BJ (cell line): ENCODE measurements at places on chromosomes 13 and 19. TPM values are rescaled to one million over a fixed set of nuclear protein-coding genes. Genes with fewer than 3 reads are reported as not detected.

GRCh38 chr19:31290931-31291590, 58.2 kb downstream of the TSHZ3 start:
- no peak for DNase-seq

GRCh38 chr19:44648631-44649251, 5.0 kb downstream of the PVR start:
- DNase-seq = no peak

The S1PR4 gene
- polyA plus RNA-seq = not detected in 2 replicates

The IGFLR1 gene
- polyA plus RNA-seq = 1.1 and 1.9 TPM in 2 replicates

- no peak for DNase-seq
Observed at GRCh38 chr13:37484056-37484455, 114.5 kb downstream of the POSTN start.

- DNase-seq = no peak
Observed at GRCh38 chr13:67410645-67411044, 180.5 kb upstream of the PCDH9 start.

GRCh38 chr13:99191336-99191899, 9.2 kb upstream of the UBAC2 start:
- no peak for DNase-seq

The CEBPA gene
- polyA plus RNA-seq = 0.28 and 0.50 TPM in 2 replicates
